Activated CD8-positive, alpha-beta T cell treated with anti-CD3 and anti-CD28 coated beads, Interleukin-2, amount 10 ng/mL, durations not matched to agents 7 days and 5 days (primary cell): ENCODE measurements at places on chromosomes 3 and 15. TPM values are rescaled to one million over a fixed set of nuclear protein-coding genes. Genes with fewer than 3 reads are reported as not detected.

The FETUB gene
- not detected for total RNA-seq

The KNG1 gene
- not detected for total RNA-seq

The TPRG1 gene
- 1.0 TPM for total RNA-seq

The KCNMB2 gene
- not detected for total RNA-seq

The ITGA11 gene
- total RNA-seq = 0.39 TPM

The SLCO2A1 gene
- total RNA-seq = not detected

The CCR4 gene
- 2.9 TPM for total RNA-seq
